ENCODE measurements at places on chromosomes 2 and 18.

DNA sequence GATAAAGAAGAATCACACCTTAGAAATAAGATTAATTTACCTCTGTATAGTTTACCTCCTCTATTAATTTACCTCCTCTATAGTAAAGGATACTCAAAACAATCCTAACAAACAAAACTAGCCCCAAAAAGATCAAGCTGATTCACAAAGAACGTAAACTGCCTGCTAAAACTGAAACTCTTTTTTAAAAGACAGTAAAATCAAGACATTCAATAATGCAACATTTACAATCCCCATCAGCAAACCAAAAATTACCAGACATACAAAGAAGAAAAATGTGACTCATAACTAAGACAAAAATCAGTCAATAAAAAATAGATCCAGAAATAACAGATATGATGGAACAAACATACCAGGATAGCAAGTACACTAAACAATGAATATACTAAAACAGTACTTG, 215.7 kb downstream of the ZEB2 start:
- DNase-seq = no peak

DNA sequence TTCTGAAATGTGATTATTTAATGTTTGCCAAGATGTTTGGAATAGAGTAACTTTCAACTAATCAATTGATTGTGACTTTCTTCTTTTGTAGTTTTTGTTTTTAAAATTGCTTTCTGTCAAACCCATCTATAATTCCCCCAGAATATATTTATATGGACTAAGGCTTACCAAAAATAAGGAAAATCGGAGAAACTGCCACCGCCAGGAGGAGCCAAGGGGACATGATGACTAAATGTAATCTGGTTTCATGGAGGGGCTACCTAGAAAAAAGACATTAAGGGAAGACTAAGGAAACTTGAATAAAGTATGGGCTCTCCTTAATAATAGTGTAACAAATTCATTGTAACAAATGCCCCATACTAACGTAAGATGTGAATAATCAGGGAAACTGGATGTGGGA, 19.5 kb downstream of the BOLA3 start:
- no peak for DNase-seq

GRCh38 chr2:168300460-168300859, 53.1 kb upstream of the STK39 start:
- DNase-seq = no peak

- DNase-seq = no peak
Measured at GRCh38 chr2:15043336-15044058, 411.0 kb downstream of the LRATD1 start.

GRCh38 chr18:4198956-4199355, 256.2 kb downstream of the DLGAP1 start:
- no peak for DNase-seq

DNA sequence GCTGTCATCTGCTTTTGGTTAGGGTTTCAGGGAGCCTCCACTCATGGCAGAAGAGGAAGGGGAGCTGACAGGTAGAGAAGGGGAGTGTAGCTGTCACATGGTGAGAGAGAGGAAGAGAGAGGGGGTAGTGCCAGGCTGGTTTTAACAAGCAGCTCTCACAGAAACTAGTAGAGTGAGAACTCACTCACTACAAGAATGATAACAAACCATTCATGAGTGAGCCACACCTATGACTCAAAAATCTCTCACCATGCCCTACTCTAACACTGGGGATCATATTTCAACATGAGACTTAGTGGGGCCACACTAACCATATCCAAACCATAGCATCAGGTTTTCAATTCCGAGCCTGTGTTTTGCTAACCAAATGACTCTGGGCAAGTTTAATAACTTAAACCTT, 274.9 kb upstream of the VWC2L start:
- DNase-seq = no peak

DNA sequence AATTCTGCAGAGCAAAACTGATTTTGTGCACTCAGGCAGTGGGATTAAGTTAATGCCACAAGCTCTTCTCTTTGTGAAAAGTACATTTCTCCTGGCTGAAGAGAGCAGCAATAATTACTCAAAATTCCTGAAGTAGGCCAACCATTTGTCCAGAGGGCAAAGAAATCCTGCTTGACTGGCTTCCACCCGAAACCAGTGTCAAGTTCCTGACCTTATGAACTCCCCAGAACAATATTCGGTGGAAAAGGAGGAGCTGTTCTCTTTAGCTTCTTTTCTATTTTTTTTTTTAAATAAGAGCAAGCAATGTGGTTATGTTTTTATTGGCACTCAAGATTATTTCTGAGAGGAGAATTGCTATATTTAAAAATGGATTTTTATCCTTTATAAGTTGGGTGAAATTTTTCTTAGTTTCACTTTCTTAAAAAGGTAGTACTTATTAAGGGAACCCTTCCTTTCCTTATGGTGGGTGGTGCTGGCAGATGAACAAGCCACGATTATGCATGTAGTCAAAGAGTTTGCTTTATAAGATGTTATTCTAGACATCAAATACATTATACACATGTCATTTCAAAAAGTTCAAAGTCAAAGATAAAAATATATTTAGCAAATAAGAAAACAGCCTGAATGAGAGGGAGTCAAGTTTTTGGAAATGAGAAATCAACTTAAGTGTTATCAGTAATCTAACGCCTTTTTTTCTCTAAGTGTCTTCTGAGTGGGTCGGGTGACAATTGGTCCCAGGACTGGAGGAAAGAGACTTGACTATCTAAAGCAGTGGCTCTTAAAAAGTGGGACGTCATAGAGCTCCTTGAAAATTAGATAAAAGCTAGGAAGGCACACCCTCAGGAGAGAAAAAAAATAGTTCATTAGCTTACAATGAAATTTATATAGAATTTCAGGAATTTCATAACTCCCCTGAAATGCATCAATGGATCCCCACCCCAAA, 194.5 kb downstream of the IKZF2 start:
- DNase-seq = no peak

DNA sequence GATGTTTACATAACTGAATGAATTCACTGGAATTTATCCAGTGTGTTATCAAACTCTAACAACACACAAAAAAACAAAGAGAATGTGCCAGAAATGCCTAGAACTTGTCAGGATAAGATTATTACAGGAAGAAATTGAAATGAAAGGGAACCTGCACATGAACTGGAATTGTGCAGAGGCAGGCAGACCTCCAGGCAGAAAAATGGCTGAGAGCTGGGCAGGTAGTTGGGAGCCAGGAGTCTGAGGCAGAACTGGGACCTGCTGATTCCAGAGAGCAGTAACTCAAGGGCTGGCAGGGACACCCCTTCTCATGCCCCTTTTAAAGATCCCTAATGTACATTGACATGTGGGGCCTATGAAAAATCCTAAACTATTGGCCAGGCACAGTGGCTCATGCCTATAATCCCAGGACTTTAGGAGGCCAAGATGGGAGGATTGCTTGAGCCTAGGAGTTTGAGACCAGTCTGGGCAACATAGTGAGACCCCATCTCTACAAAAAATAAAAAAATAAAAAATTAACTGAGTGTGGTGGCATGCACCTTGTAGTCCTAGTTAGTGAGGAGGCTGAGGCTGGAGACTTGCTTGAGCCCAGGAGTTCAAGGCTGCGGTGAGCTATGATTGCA, 674 bp upstream of the SP110 start:
- no peak for DNase-seq

GRCh38 chr2:197328461-197328860, 17.9 kb upstream of the ANKRD44 start:
- DNase-seq = no peak

DNA sequence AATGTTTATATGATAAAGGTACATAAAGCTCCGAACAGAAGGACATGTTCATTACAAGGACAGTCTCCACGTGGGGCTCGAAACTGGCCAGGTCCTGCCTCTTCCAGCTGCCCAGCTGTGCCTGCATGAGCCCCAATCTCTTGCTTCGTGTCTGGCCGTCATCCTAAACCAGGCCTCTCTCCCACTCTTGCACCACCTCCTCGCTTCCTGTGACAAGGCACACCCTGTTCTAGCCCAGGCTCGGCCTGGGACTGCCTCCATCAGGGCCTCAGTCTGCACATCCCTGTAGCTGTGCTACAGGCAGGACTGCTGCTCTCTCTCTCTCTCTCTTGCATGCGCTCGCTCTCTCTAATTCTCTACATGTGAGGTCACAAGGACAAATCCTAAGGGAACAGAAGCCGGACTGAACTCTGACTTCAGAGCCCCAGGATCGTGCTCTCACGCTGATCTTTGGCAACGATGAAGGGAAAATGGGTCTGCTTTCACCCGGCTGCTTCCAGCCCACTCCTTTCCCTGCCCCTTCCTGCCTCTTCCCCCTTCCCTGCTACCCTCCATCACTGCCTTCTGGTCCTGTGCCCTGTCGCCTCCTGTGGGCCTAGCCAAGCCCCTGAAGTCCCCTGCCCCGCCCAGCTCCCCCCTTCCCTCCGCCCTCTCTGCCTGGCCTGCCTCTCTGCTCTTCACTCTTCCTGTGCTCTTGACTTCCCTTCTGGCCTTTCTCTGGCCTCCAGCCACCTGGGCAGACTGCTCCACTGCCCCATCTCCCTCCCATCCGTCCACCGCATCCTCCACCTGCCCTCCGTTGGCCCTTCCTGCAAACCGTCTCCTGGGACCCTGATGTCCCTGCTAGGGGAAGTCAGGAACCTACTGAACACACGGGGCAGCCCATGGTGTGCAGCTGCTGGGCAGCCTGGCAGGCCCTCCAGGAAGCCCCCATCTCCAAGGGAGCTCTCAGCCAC, 7.8 kb upstream of the GPR55 start:
- DNase-seq = no peak

DNA sequence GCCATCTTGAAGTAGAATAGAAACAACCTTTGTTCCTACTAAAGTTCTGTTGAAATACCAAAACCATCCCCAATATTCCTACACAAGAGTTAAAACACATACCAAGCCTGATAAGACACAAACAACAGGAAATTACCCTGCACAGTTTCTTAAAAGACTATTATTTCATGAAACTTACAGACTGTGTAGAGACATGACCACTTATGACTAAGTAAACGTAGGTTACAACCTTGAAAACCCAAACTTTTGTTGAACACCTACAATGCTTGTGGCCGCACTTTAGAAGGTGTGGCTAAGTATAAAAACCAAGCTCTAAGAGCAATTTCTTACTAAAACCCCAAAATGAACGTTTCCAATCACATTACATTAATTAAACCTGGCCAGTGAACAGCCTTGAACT, 2.0 kb downstream of the SMAD2 start:
- DNase-seq = no peak

GRCh38 chr2:42663828-42664227, 95.4 kb downstream of the MTA3 start:
- no peak for DNase-seq

DNA sequence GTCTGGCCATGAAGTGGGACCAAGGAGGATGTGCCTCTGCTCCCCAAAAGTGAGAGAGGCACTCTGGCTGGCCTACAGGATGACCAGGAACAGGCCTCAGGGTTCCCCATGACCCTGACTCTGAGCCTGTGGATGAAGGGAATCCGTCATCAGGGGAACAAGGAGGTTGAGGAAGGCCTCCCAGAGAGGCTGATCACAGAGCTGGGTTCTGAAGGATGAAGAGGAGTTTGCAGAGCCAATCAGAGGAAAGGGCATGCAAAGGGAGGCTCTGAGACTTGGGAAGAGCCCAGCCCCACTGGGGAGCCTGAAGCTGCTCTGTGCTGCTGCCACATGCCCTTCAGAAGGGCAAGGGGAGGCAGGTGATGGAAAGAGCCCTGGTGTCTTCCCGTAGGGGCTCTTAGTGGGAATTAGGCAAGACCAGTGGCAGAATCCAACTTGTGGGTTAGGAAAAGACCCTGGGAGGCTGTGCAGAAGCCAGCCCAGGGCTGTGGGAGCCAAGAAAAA, 141.3 kb upstream of the ID2 start:
- no peak for DNase-seq

DNA sequence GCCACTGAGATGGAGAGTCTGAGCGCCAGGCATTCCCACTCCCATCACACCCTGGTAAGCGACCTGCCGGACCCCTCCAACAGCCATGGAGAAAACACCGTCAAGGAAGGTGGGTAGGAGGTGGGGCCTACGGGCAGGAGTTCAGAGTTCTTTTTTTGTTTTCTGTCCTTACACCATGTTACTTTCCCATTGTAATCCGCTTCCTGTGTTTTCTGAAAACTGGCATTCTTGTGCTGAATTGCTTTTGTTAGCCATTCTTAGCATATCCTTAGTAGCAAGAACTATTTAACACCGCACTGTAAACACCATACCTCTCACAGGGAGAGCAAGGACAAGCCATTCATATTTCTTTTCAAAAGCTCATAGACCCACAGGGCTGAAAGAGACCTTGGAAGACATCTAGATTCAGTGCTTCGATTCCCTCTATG, 46.2 kb downstream of the UNC80 start:
- DNase-seq = no peak

DNA sequence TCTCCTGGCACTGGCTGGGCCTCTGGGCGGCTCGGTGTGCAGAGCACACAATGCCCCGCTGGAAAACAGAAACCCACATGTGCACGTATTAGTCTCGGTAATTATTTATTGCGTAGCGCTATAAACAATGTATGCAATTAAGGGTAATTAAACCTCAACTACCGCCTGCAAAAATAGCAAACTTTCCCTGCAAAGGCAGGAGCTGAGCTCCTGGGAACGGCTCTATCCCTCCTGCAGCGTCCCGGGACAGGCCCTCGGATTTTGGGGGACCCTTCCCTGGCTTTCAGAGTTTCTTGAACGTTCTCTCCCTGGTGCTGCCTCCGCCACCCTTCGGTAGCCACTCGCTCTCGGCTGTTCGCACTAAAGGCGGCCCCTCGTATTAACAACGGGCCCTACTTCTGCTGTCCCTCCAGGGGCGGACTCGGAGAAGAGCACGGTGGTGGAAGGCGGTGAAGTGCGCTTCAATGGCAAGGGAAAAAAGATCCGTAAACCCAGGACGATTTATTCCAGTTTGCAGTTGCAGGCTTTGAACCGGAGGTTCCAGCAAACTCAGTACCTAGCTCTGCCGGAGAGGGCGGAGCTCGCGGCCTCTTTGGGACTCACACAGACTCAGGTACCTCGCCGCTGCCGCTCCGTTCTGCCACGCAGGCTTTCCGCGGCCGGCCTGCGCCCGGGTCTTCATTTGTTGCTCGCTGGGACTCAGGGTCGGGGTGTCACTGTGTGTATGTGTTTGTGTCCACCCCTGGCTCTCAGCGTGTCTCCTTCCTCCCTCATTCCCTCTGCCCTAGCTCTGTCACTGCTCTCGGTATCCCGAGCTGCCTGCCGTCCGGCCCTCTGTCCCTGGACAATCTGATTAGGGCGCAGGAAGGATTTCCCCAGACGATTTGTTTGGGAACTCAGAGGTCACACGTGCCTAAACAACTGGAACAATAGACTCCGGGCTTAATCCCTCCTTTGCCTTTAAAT, 1.2 kb downstream of the DLX1 start:
- DNase-seq = no peak

GRCh38 chr18:54161267-54161666, 63.2 kb downstream of the MBD2 start:
- no peak for DNase-seq
